ENCODE measurements at places on chromosomes 13 and 19.

DNA sequence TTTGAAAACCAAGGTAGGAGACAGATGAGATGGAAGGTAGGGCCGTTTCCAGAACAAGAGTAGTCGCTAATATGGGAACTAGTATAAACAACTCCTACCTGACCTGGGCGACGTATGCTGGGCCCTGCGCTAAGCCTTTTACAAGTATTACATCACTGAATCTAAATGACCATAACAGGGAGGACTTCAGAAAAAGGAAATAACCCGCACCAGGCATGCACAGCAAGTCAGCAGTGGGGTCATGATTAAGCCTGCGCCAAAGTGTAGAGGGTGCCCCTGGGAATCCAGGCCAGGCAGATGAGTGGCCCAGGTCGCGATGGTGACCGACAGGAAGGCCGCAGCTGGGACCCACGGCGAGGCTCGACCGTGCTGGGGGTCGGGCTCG, 613 bp downstream of the ATP13A1 start:
- DNase-seq, result no peak

DNA sequence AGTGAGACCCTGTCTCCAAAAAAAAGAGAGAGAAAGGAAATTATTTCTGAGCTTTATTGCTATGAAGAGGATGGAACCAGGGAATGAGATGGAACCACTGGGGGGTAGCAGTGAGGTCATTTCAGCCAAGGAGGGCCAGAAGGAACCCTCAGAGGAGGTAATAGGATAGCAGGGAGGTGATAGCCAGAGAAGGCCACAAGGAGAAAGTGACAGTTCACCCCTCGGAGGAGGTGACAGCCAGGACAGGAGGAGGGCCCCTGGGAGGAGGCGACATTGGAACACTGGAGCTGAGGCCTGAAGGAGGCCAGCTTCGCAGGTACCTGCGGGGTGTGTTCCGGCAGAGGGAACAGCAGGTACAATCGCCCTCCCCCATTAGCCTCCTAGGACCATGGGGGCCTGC, 675 bp upstream of the PGPEP1 start:
- peak; percentile 35 for DNase-seq

DNA sequence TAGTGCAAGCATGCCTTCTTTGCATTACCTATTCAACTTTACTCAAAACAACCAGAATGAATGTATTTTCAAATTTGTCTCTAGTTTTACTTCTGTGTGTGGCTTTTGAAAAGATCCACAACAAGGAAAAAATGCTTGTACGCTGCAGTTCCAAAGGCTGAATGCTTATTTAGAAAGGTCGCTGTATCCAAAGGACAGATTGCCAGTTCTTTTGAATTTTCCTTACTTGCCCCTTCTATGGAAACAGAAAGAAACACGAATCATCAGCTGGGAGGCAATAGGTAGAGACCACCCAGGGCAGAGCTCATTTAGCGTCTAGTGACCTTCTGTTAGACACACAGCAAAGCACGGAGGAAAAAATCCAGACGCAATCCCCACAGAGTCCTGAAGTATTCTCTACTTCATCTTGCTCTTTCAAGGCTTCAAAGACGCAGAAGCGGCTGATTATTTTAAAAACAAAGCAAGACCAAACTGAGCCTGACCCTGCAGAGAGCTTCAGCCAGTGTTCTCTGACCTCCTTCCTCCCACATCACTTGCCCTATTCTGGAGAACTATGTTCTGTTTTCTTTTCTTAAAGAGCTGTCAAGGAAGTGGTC, 674.6 kb upstream of the SGCG start:
- no peak for DNase-seq

DNA sequence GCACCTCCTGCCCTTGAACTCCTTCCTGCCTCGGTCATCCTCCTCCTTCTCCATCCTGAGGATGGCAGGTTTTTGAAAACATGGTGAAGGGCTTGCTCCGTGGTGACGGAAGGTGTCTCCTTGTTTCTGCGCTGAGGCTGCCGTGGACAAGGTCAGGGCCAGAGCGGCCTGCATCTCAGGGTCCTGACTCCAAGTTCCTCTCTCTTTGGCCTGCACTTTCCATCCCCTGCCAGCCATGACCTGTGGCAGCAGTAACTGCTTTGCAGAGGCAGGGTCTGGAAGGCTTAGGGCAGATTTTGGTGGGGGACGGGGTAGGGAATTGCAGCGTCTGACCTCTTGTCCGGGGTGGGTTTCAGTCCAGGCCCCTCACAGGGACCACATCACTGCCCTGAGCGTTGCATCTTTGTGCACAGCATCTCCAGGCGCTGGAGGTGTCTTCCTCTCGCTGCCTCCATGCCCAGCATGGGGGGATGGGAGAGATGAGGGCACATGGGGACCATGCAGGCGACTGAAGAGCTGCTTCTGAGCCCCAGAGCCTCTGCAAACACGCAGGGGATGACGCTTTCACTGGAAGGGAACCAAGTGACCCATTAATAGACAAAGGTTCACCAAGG, 216.8 kb downstream of the TEX29 start:
- DNase-seq, result no peak

GRCh38 chr13:100680131-100680530, 5.5 kb upstream of the TMTC4 start:
- no peak for DNase-seq

- DNase-seq, result no peak
These were observed 2.9 kb downstream of the CIC start for GRCh38 chr19:42271861-42272534.

GRCh38 chr13:20270163-20270865, 38.2 kb upstream of the GJB6 start:
- DNase-seq, result no peak

All from cerebellum (tissue), 4 donors.